CD4-positive, alpha-beta T cell treated with Interferon alpha-2 for 1 hour (primary cell): ENCODE measurements at places on chromosomes 5 and 9.

- DNase-seq = no peak
Observed at GRCh38 chr5:72326306-72326649, 6.1 kb downstream of the PTCD2 start.

- no peak for DNase-seq
Observed at GRCh38 chr5:52863715-52864290, 76.1 kb downstream of the ITGA1 start.

GRCh38 chr5:124721229-124721735 lies 25.2 kb downstream of the ZNF608 start:
- DNase-seq = no peak

DNA sequence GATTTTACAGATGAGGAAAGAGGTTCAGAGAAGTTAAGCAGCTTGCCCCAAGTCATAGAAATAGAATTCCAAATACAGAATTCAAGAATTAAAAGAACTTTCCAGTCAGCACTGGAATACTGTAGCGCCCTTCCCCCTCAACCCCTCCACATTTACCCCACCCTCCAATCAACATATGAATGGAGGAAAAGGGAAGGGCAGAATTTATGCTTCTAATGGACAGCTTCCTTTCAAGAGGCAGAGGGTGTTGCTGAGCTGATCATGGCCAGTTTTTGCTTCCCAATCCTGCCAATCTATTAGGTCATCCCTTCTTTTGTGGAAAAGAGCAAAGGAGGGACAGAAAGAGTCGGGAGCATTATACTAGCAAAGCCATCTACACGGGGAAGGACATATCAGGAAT lies 39.1 kb upstream of the ANKRD31 start:
- DNase-seq = no peak

DNA sequence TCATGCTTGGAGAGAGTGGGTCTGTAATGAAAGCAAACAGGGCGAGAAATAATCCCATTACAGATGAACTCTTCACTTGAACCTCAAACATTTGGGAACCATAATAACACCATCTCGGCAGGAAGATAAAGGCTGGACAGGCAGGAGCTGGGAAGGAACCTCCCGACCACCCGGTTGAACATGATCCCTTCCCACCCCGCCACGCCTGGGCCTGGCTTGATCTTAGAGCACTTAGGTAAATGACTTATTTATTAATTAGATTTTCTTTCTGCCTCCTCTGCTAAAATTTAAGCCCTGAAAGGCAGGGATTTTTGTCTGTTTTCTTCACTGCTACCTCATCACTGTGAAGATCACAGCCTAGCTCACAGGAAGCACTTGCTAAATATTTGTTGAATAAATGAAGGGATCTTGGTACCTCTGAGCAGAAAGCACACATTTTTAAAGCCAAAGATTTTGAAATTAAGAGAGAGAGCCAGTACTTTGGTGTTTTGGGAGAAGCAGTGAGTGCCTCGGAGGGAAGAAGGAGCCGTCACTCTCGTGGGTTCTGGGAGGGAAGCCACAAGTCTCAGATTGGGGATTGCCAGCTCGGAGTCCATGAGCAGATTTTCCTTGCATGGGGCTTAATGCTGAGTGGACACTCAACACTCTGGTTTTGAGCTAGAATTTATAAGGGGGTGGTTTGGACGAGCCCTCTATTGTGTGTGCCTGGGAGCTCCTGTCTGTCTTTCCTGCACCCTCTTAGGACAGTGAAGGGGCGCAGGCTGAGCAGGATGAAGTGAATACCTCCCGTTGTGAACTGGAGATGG lies 133.3 kb downstream of the MACROH2A1 start:
- DNase-seq = no peak

DNA sequence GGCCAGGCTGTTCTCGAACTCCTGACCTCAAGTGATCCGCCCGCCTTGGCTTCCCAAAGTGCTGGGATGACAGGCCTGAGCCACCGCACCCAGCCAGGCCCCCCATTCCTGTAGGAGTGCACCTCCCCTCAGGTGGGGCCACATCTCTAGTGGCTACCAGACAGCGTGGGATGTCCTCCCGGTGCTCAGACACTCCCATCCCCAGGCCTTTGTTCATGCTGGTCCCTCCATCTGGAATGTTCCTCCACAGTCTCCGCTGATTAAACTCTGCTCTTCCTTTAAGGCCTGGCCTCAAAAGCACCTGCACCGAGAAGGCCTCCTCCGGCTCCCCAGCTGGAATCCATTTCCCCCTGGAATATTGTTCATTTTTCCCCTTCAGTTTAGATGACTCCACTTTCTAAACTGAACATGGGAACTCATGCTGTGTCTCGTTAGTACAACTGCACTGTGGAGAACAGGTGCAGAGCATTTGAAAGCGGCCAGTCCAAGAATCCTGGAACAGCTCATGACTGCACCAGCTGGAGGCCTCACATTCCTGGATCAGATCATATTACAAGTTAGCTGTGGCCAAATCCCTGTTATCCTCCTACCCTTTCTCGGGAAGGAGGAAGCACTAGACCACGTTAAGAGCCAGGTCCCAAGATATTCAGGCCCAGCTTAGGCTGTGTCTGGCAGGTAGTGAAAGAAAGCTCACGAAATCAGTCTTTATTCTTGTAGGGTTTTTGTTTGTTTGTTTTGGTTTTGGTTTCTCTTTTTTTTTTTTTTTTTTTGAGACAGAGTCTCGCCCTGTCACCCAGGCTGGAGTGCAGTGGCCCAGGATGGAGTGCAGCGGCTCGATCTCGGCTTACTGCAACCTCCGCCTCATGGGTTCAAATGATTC lies 10.8 kb upstream of the PRRC2B start:
- DNase-seq = no peak

DNA sequence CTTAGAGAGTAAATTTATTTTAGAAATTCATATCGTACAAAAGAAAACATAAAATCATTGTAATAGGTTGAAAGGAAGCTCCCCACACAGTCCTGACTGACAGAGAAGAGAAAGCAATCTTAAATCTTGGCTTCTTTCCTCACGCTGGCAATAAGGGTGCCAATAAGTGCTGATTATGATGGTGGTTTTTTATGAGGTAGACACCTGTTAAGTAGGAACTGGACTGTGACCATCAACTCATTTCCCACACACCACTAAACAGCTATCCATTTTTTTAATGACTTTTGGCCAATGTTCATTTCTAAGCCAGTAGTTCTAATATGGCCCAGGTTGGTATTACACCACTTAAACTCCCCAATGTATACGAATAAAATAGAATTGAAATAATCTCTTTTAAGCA lies 893.5 kb upstream of the NUDT12 start:
- DNase-seq = no peak

DNA sequence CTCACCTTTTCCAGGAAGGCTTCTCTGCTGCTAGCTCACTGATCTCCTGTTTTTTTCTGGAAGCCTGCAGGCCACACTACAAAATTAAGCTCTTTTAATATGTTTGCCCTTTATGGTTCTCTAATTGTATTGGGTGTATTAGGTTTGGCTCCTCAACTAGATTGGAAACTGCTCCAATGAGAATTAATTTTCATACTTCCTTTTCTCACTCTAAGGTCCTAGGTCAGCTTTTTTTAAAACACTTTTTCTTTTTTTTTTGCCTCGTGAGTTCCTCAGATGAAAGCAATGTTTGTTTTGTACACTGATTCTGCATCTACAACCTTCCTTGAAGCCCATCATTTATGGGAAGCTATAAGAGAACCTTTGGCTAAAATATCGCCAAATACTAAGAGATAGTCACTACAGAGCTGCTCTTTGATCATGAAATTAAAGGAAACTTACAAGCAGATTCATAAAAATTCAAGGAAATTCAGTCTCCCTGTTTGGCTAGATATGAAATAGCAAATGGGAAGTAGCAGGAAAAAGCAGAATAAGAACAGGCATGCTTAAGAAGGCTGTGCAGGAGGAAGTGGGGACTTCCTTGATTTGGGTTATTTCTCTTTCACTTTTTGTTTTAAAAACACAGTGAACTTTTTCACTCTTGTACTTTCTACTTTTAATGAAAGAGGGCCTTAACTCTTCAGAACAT lies 55.2 kb upstream of the FYB1 start:
- peak; percentile 64 for DNase-seq

GRCh38 chr9:123373946-123374345 lies 17.9 kb downstream of the CRB2 start:
- DNase-seq = no peak

- no peak for DNase-seq
Observed at GRCh38 chr5:118068886-118069285, 919.5 kb downstream of the DTWD2 start.

GRCh38 chr9:121368138-121368522 lies 1.9 kb downstream of the STOM start:
- DNase-seq = no peak

DNA sequence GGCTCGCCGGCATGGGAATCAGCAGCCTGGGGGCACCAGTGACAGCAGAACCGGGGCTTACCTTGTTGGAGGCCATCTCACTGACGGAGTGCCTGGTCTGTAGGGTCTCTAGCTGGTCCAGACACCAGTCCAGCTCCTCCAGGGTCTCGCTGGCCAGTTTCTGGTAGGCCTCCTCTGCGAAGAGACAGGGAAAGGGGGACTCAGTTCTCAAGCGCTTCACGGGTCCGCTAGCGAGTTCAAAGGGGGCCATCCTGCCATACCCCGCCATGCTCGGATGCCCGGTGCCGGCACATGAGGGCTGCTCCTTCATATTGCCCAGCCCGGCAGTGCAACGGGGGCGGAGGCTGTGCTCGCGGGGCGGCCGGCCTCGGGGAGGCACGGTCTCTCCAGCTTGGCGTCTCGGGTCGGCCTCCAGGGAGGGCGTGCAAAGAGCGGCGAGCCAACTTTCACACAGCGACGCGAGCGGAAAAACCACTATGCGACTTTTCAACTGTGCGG lies 456.0 kb downstream of the RAB3C start:
- peak; percentile 13 for DNase-seq

DNA sequence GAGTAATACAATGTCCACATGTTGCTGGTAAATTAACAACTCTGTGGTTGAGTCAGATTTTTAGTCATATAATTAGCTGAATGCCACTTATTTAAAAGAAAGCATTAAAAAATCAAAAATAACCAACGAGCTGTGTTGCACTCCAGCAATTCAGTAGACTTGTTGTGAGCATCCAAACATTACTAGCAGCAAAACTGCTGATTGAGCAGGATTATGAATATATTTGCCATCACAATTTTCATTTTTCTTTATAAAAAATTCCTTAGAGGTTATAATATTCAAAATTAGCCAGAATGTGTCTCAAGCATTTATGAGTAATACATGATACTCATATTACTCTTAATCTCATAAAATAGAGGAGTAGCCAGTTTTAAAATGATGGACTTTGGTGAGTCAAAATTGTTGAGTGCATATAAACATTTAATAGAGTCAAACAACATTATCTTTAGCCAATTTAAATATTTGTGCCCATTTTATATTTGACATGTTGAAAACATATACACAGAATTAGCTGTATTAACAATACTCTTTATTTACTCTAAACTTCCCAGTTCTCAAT lies 44.0 kb downstream of the ST8SIA4 start:
- DNase-seq = no peak

DNA sequence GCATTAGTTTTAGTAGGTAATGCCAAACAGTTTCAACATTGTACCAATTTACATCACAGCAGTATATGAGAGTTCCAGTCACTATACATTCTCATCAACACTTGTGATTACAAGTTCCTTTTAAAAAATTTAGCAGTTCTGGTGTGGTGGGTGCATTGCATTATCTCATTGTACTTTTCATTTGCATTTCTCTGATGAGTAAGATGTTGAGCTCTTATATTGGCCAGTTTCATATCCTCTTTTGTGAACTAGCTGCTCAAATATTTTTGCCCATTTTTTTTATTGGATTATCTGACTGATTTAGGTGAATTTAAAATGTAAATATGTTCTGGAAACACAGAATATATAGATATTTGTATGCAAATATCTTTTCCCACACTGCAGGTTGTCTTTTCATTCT lies 160.9 kb upstream of the NR3C1 start:
- DNase-seq = no peak

DNA sequence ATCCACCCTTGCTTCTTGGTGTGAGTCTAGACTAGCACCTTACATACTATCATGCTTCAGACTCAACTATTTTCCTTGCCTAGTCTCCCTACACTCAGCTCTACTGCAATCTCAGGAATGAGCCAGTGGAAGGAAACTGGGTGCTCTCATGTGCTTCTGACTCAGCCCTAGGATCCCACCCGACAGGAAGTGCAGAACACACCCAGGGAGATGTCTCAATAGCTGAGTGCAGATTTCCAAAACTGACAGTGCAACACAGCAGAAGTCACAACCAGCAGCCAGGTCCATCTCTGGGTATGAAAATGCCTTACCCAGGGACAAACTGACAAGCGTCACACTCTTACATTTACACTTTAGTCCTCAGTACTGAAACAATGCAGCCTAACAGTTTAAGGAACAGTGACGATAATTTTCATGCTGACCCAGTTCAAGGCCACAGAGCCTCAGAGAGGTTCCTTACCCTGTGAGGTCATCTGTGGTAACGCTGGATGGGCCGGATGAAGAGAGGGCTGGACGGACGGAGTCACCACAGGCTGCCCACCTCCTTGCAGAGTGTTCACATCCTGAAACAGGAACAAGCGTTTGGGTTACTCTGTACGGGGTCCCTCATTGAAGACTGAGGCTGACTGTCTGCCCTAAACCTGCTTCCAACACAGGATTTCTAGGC lies 33.0 kb downstream of the FKBP15 start:
- peak; percentile 60 for DNase-seq

GRCh38 chr9:93510041-93510440 lies 56.7 kb upstream of the FAM120AOS start:
- no peak for DNase-seq

DNA sequence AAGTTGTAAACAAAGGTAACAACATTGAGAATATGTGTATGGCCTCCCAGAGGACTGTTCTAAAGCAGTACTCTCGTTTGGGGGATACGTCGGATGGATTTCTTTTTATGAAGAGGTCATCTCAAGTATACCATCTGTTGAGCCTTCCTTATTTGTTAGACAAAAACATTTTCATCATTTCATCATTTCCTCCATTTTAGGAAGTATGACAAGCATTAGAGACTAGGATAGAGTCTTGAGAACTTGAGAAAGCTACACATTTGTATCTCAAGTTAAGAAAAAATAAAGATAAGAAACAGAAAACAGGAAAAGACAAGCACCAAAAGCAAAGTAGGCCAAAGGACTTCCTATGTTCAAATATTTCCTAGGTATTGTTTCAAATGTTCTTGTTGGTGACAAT lies 307.0 kb downstream of the EFNA5 start:
- DNase-seq = no peak

- DNase-seq = no peak
Observed at GRCh38 chr9:116287721-116288120, 134.1 kb downstream of the PAPPA start.

- DNase-seq = no peak
Observed at GRCh38 chr5:54242297-54242696, 68.1 kb downstream of the ARL15 start.

GRCh38 chr9:32577316-32577715 lies 4.4 kb upstream of the NDUFB6 start:
- no peak for DNase-seq

GRCh38 chr5:6535594-6535993 lies 86.9 kb downstream of the UBE2QL1 start:
- DNase-seq = no peak

DNA sequence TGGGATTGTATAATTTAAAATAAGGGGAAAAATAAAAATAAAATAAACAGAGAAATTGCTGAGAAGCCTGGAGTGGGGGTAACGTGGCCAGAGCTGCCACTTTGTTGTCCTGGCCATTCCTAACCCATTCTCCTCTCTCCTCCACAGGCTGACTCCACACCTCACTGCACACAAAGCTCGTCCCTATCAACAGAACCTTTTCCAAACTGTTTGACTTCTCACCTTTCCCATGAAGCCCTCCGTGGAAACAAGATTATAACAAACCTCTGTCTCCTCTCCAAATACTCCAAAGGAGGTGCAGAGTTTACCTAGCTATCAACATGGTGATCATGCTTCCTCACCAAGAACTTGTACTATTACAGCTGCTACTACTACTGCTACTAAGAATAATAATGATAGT lies 151.1 kb downstream of the GLIS3 start:
- no peak for DNase-seq
